ENCODE measurements at places on chromosomes 11 and 22.

GRCh38 chr11:133968300-133968699 is 11.5 kb upstream of the IGSF9B start:
- DNase-seq = no peak

- DNase-seq = no peak
Observed at GRCh38 chr11:6452219-6452618, 11.4 kb upstream of the HPX start.

GRCh38 chr22:44211256-44211945 is 30.7 kb downstream of the PARVG start:
- no peak for DNase-seq

DNA sequence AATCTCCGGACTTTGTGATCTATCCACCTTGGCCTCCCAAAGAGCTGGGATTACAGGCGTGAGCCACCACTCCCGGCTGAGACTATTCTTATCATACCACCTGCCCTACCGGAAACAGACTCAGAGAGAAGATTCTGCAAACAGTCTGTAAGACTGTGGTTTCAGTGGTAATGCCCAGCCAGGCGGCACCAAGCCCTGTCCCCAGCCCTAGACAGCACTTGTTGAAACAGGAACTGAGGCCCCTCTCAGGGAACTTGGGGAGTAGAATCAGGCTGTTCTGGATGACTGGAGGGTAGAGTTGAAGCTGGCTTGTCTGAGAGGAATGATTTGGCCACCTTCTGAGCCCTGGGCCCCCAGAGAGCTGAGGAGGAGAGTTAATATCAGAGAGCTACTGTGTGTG is 1.3 kb upstream of the INSC start:
- no peak for DNase-seq

DNA sequence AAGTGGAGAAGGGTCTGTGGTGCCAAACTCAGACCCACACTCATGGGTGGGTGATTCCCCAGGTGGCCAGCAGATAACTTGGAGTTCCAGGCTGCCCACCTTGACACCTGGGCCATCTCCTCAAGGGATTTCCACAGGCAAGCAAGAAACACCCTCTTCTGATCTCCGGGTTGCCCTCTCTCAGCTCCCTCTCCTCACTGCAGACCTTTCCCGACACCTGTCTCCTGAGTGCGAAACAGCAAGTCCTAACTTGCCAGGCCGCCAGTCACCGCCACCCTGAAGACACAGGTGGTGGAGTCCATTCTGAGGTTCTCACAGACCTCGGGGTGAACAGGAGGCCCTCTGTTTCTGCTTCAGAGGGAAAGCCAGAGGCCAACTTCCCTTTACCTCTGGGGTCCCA is 16.6 kb downstream of the GALNT18 start:
- no peak for DNase-seq

- DNase-seq = no peak
Observed at GRCh38 chr22:33299245-33299956, 241.2 kb upstream of the SYN3 start.

- no peak for DNase-seq
Observed at GRCh38 chr11:65987336-65987735, 14.6 kb downstream of the EIF1AD start.

DNA sequence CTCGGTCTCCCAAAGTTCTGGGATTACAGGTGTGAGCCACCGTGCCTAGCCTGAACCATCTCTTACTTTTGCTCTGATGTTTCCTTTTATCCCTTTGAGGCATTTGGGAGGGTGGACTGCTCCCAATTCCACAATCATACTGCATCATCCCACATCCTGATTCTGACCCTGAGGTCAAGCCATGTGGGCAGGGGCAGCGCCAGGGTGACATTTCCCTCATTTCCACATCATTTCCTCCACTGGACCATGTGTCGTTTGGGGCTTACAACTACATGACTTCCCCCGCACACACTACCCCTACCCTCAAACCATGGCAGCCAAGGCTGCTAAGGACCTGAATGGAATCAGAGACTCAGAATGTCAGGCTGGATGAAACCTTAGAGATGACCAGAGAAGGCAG is 26.4 kb upstream of the ZBTB16 start:
- no peak for DNase-seq

DNA sequence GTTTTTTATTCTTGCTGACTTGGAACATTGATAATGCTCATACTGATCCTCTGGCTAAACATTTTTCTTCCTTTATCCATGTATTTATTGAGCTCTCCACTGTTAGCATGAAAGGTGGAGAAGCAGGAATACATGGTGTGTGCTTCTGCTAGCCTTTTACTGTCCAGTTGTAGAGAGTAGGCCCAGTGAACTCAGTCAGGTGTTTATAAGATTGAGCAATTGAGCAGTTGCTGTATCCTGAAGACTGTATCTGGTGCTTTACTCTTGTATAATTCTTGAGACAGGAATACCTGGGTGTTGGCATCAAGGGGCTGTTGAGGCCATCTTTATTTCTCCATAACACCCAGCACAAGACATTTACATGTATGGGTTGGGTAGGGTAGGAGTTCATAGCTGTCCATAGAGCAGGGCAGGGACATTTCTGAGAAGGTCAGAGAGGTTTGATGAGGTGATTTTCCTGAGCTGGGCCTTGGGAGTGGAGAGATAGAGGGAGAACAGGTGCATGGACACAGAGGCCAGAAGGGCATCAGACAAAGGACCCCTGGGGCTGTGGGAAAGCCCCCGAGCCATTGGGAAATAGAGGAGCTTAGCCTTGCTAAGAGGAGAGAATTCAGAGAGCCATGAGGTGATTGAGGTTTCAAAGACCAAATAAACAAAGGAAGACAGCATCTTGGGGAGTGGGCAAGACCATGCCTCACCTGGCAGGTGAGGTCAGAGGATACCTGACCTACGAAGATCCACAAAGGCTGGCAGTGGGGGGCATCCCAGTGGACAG is 155.5 kb downstream of the TEAD1 start:
- no peak for DNase-seq

GRCh38 chr11:69512136-69512535 is 30.7 kb downstream of the LINC01488 start:
- DNase-seq = no peak

- DNase-seq = no peak
Observed at GRCh38 chr11:125235071-125235471, 70.5 kb downstream of the PKNOX2 start.

DNA sequence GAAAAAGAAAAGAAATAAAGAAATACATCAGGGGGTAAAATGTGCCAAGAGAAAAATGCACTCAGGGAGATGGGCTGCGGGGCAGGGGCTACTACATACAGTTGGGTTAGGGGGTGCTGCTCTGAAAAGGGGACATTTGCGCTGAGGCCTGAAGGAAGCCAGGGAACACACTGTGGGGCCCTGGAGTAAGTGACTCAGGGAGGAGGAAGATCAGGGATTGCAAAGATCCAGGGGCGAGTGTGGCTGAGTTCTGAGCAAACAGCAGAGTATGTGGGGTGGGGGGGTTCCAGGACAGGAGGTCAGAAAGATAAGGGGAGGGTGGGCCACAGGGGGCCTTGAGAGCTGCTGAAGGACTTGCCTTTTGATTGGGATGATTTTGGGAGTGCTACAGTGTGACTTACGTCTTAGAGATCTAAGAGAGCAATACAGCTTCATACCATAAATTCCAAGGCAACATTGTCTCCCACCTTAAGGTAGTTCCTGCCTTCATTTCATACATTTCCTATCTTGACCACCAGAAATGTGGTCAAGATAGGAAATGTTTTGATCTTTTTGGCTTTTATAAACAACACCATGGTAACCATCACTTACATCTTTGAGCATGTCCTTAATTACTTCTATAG is 5.8 kb downstream of the A4GALT start:
- DNase-seq = no peak

- DNase-seq = no peak
Observed at GRCh38 chr22:20808844-20809243, 34.9 kb downstream of the SERPIND1 start.

- peak; percentile 28 for DNase-seq
Observed at GRCh38 chr11:15146271-15147003, 31.7 kb downstream of the INSC start.

DNA sequence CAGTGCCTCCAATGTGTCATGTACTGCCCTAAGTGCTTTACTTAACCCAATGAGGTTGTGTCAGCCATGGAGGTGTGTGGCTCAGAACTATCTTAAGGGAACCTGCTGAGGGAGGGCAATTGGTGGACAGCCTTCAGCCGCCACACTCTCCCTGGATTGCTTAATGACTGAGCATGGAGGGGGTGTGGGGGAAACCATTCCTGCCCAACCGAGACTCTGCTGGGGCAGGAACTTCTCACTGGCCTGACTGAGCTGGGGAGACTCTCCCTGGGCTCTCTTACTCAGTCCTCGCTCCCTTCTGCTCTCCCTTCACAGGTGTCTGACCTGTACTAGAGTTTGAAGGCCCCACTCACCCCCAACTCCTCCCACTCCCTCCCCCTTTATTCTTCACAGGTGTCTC is 114.8 kb downstream of the CCDC81 start:
- DNase-seq = no peak

GRCh38 chr22:34914846-34915245 is 151.1 kb upstream of the ISX start:
- DNase-seq = no peak

- peak; percentile 80 for DNase-seq
Observed at GRCh38 chr11:65558002-65558929, at the start of gene LTBP3. TSS of gene LTBP3 (minus strand) at chr11:65558359. CDS start at chr11:65557959, 400 bp downstream.
